ENCODE measurements at places on chromosomes 2 and 18. TPM values are rescaled to one million over a fixed set of nuclear protein-coding genes. Genes with fewer than 3 reads are reported as not detected.

Gene SAG
- polyA plus RNA-seq = 0.22 TPM

- DNase-seq = no peak
Measured at GRCh38 chr2:119680457-119681202, 1.6 kb downstream of the TMEM177 start.

Gene SFXN5
- polyA plus RNA-seq = 6.4 TPM

Gene LAPTM4A
- polyA plus RNA-seq = 311 TPM

- DNase-seq = no peak
Measured at GRCh38 chr2:174666845-174667244, 69.2 kb upstream of the WIPF1 start.

Gene ANKRD30B
- not detected for polyA plus RNA-seq

GRCh38 chr2:212940816-212941215 is 210.6 kb downstream of the IKZF2 start:
- DNase-seq = peak; percentile 6

Gene SLC23A3
- 1.1 TPM for polyA plus RNA-seq

Gene GPR39
- 0.13 TPM for polyA plus RNA-seq

GRCh38 chr2:234331966-234332365 is 164.9 kb downstream of the ARL4C start:
- no peak for DNase-seq

DNA sequence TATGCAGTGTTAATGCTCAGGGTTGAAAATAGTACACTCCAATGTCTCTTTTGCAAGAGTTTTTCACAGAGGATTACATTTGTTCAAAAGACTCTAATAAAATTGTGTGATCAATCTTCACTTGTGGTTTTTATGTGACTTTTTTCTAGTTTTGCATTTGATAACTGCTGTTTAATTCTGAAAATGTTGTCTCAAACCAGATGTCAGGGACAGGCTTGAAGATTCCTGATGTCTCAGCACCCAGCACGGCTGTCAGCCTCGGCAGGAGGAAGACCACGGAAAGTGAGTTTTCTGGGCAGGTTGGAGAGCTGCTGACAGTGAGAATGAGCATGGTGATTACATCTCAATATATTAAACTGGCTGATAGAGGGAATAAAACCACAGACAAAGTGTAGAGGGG is 9.1 kb downstream of the SOX11 start:
- DNase-seq = no peak

Gene DSC2
- polyA plus RNA-seq = 8.9 TPM

DNA sequence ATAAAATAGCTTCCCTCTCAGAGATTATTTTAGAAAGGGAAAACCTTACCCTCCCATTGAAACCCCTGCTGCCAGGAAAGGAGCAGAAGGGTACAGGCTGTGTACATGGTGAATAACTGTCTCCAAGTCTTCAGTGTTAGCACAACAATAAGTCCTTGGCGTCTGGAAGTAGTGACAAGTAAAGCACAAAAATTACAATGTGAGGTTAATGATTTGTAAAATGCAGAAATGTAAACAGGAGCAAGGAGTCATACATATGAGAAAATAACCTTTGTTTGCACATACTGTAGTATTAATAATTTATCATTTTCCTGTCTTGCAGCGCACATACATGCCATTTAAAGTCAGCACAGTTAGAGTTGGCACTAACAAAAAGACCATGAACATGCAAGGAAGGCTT is 40.5 kb downstream of the ABHD3 start:
- DNase-seq = no peak

Gene AMER3
- polyA plus RNA-seq = not detected

- no peak for DNase-seq
Measured at GRCh38 chr2:150484006-150484405, 3.5 kb downstream of the RND3 start.

Measured in hindlimb muscle (tissue), 1 donor.